Thoracic aorta endothelial cell (primary cell): ENCODE measurements at places on chromosomes 3 and 15. TPM values are rescaled to one million over a fixed set of nuclear protein-coding genes. Genes with fewer than 3 reads are reported as not detected.

Gene IL20RB
- total RNA-seq: 0.40 and 2.7 TPM in 2 replicates

Gene IMPG2
- total RNA-seq: 0.50 and 0.53 TPM in 2 replicates

Gene CLDN16
- total RNA-seq: not detected in 2 replicates

Gene CPNE9
- total RNA-seq: not detected in 2 replicates

Gene CSTA
- total RNA-seq: not detected in 2 replicates
